ENCODE measurements at places on chromosomes 12 and 14. TPM values are rescaled to one million over a fixed set of nuclear protein-coding genes. Genes with fewer than 3 reads are reported as not detected.

RTL1 gene
- not detected for polyA plus RNA-seq

SOX5 gene
- 16.2 TPM for polyA plus RNA-seq

TSHR gene
- not detected for polyA plus RNA-seq

GMFB gene
- polyA plus RNA-seq: 17.8 TPM

C12orf60 gene
- 0.53 TPM for polyA plus RNA-seq

CYP46A1 gene
- 0.53 TPM for polyA plus RNA-seq

TIGAR gene
- 3.0 TPM for polyA plus RNA-seq

FAM161B gene
- polyA plus RNA-seq: 0.96 TPM

DNA sequence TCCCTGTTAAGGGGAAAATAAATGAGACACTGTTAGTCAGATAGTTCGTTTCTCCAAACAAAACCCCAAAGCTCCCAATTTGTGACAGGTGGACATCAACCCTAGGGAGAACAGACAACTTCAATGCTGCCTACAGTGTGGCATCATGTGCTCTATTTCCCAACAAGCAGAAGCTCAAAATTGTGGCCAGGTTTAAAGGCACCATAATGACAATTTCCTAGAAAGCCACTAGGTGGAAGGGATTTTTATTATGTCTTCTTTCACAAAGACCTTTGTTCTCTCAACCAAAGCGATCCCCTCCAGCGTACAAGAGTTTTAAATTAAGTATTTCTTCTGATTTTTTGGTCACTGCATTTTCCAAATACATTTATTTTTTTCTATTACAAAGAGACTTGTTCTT, 88.0 kb upstream of the MBIP start:
- no peak for DNase-seq

GRCh38 chr14:89543425-89543790, 126.4 kb upstream of the FOXN3 start:
- no peak for DNase-seq

DNA sequence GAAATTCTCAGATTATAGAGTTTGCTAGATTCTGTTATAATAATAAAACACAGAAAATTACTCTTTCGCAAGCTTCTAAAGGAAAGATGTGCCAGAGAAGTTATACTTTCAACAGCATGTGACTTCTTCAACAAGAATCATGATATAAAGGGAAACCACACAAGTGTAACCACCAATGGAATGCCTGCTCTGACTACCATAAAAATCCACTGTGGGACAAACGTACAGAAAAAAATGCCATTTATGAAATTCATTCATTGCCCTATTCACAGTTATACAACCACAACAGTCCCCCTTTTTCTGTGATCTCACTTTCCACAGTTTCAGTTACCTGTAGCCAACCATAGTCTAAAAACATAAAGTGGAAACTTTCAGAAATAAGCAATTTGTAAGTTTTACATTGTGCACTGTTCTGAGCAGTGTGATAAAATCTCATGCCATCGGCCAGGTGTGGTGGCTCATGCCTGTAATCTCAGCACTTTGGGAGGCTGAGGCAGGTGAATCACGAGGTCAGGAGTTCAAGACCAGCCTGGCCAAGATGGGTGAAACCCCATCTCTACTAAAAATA, 3.2 kb downstream of the CATSPERB start:
- no peak for DNase-seq

- no peak for DNase-seq
Observed at GRCh38 chr12:124088217-124088907, 115.3 kb downstream of the ZNF664 start.

GRCh38 chr12:70248876-70249275, 5.6 kb downstream of the CNOT2 start:
- no peak for DNase-seq

DNA sequence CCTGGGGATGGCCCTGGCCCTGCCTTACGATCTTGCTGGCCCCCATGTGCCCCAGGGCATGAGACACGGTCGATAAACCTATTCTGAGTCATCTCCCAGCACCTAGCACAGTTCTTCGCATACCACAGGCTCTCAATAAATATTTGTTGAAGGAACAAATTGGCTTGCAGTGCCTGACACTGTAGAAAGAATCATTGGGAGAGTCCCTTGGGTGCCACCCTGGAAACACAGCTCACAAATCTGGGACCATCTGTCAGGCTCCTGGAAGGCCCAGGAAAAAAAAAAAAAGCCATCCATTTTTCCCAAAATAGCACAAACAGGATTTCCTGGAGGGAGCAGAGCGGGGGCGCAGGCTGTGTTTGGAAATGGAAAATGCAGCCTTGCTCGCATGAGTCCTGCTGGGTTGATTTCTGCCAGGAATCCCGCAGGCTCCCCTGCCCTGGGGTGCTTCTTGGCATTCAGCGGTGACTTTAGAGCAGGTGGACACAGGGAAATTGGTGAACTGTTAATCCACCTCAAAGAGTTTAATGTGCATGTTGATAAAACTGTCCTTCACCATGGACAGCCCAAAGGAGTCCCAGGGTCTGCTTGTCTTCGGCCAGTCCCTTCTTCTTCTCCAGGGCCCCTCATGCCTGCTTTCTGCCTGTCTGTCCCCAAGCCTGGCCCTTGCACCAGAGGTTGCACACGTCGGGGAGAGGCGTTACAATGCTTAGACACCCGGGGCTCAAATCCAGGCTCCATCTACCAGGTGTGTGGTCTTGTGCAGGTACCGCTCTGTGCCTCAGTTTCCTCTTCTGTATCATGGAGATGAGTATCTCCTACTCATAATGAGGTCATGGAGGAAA, 106.1 kb upstream of the RFLNA start:
- no peak for DNase-seq

- no peak for DNase-seq
Observed at GRCh38 chr12:93000026-93000425, 70.9 kb upstream of the EEA1 start.

DNA sequence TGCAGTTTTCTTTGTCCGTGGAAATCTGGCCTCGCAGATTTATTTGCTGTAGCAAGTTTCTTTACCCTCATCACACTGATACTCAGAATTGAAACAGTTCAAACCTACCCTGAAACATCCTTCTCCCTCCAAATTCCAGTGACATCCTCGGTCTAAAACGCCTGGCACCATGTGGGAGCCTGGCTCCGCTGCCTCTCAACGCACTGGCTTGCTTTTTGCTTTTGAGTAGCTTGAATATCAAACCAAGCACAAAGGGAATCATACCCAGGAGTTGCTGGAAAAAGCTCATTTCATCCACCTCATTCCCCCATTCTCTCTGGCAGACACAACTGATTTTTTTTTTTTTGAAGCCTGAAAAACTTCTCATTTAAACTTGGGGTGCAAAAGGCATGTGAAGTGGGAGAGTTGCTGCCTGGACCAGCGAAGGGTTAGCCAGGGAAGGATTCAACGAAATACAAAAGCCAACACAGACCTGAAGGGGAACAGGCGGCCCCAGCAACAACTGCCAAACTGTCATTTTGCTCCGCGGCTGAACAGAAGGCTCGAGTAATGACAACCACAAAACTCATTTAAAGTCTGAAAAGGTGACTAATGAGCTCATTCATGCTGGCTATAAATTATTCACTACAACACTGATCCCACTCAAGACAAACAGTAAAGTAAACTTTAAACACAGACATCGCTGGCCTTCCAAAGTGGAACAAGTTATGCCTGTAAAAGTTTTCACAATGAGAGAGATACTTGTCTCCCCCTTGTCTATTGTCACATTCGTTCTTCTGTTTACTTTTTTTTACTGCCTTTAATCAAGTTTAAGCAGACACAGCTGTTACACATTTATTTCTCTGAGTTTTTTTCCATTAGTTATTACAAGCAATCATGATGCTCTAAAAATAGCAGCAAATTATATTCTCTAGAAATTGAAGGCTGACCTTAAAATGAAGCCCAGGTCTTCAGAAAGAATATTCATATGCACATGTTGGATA, 12.5 kb upstream of the FOXN3 start:
- DNase-seq: no peak

GRCh38 chr12:132736913-132737312, 24.7 kb downstream of the ANKLE2 start:
- DNase-seq: no peak

DNA sequence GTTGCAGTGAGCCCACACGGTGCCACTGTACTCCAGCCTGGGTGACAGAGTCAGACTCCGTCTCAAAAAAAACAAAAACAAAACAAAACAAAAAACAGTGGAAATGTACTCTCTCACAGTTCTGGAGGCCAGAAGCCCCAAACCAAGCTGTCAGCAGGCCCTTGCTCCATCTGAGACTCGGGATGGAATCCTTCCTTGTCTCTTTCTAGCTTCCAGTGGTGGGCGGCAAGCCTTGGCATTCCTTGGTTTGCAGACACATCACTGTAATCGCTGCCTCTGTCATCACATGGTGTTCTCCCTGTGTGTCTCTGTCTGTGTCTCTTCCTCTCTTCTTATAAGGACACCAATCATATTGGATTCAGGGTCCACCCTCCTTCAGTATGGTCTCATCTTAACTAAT, 6.4 kb downstream of the TNS2 start:
- no peak for DNase-seq

DNA sequence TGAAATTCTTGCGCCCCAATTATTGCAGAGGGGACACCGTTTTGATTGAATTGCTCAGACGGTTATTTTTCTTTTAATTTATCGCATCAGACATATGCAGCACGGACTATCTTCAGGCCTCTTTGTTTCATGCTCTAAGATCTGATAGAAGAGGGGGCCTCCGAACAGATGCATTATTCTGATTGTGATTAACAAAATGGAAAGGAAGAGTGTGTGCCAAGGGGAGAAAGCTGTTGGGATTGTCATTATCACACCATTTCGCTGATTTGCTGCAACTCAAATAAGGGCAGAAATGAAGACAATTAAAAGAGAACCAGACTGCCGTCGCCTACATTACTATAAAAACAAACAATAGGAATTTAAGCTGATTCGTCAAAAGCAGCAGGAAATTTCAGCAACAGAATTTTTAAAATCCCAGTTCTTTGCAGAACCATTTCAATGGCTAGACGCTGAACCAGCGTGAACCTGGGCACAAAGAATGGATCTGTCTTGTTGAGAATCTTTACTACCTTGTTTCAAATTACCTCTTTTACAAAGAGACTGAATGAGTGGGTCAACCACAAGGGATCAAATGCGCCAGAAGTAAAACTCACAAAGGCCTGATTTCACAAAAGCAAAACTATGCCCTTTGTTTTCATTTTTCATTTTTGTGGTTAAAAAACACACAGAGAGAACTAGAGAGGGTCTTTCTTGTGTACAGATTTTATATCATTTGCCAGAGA, 30.6 kb downstream of the TMEM132D start:
- DNase-seq: no peak

DNA sequence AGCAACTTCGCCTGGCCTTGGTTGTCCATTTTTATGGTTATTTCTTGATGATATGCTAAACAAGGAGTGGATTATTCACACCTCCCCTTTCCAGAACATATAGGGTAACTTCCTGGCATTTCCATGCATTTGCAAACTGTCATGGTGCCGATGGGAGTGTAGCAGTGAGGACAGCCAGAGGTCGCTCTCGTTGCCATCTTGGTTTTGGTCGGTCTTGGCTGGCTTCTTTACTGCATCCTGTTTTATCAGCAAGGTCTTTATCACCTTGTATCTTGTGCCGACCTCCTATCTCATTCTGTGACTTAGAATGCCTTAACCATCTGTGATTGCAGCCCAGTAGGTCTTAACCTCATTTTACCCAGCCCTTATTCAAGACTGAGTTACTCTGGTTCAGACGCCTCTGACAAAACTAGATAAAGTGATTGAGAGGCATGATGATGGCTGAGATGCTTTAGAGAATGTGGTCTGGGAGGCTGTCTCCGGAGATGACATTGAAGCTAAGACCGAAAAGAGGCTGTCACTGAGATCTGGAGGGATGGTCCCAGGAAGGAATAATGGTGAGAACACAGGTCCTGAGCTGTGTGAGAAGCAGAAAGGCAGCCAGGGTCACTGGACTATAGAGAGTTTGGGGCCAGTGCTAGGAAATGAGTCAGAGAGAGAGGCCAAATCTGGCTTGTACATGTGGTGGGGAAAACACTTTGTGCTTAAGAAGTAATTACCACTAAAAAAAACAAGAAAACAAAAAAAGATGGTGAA, 2.9 kb downstream of the GLT1D1 start:
- no peak for DNase-seq

- no peak for DNase-seq
Observed at GRCh38 chr14:54609576-54609975, 42.6 kb downstream of the SAMD4A start.

DNA sequence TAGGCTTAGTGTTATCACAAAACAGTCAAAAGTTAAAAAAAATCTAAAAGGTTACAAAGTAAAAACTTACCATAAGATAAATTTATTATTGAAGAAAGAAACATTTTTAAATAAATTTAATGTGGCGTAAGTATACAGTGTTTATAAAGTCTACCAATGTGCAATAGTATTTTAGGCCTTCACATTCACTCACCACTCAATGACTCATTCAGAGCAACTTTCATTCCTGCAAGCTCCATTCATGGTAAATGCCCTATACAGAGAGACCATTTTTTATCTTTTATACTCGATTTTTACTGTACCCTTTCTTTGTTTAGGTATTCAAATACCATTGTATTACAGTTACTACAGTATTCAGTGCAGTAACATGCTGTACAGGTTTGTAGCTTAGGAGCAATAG, 124.5 kb downstream of the ANO4 start:
- no peak for DNase-seq

DNA sequence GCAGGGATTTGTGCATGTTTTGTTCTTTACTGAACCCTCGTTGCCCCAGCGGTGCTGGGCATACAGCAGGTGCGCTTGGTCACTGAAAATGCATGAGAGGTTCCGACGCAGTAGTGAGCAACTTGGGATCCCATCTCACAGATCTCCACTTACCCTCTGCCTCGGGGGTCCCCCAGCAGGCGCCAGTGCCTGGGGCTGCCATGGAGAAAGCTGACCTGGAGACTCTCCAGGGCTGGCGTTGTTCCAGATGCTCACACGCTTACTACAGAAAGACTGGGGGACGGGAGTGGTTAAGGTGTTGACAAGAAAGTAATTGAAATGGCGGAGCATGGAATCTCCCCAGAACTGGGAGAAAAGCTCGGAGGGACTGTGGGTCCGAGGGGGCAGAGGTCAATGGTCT, 14.2 kb downstream of the GLT1D1 start:
- DNase-seq: no peak

DNA sequence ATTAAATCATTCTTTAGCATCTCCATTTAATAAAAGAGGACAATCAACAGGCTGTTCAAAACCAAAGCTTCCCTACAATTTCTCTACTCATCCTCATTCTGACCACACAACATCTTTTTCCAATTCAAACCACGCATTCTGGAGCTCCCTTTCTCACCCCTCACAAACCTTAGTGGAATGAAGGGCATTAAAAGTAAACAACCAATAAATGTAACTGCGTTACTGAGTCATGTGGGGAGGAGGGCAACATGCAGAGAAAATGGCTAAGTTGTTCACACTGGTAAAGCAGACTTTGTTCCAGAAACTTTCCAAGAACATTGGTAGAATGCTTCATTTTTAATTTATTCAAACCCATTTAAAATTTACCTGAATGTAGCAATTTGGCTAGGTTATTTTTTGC, 19.6 kb downstream of the SOX5 start:
- no peak for DNase-seq

Measured in liver (tissue), 10 donors.